ENCODE measurements at places on chromosomes 5 and 9.

- DNase-seq: no peak
These were observed 40.7 kb downstream of the LHFPL2 start for GRCh38 chr5:78607864-78608263.

GRCh38 chr5:174336479-174336878 lies 291.0 kb downstream of the NSG2 start:
- no peak for DNase-seq

DNA sequence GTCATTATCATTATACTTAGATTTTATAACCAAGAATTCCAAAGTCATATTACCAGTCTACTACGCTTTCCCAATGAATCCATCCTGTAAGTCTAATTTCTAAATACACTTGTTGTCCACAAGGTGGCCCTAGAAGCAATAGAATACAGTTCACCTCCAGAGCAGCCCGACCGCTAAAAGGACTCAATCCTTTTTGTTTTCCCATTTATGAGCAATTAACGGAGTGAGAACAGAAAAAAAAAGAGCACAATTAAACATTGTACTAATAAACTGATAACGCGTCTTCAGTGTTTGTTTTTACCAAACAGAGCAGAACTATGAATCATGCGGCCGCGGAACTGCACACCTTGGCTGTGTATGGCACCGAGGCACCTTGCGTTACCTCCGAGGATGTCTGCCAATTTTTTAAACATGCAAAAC lies 160.7 kb upstream of the DAPK1 start:
- DNase-seq: peak; percentile 33

DNA sequence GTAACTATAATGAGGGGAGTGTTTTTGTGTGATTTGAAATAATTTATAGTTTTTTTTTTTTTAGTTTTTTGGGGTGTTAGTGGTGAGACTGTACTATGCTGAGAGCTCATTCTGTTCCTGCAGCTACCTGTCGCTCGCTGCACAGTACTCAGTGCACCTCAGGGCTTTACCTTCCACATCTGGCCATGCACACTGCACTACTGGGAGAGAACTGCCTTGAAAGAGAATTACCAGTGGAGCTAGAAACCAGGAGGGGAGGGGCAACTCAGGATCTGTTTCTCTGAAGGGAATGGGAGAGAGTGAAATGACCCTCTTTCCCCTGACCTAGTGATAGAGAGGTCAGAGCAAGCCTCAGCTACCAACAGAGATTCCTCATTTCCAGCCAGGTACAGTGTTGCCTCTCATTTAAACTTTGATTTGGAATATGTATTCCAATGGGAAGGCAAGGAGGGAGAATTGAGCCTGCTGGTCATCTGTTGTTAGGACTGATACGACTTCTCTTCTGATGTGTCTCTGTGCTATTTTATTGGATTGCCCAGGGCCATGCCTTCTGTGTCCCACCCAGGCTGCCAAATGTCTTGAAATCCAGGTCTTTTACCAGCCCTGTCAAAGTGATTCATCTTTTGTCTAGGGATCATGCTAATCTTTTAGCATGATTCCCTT lies 8.9 kb downstream of the ATG10 start:
- no peak for DNase-seq

DNA sequence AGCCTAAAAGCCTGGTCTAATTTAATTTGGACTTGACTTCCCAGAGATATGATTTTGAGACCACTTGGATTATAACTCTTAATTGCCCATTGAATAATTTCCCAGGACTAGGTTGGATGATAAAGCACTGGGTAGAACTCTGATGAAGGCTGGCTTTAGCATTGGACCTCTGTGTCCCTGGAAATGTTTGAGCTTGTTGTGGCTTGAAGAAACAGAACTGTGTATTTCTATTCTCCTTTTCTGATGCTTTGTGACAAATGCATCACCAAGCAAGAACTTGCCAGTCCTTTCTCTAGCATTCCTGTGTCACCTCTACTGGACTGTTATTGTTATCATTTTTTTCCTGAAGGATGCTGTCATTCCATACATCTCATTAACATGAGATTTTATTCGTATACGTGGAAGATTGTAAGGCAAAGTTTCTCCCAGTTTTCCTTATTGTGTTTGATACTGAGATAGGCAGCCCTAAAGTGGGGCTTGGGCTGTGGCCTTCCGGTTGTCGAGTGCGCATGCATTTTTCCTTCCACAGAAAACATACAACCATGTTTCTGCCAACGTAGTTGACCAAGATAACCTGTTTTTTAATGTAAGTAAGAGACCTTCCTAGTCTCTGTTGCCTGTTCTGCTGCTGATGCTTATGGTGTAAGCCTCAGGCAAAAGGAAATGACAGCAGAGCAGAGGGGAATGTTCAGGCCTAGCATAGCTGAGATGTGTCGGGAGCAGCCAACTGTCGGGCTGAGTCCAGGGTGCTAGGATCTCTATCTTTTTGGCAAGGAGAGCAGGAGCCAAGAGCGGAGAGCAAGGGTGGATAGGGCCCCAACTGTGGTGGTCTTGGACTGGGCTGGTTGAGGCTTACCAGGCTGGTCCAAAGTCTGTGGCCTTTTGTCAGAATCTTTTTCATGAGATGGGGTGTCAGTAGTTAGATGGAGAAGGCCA lies 2.3 kb downstream of the NTRK2 start:
- no peak for DNase-seq

DNA sequence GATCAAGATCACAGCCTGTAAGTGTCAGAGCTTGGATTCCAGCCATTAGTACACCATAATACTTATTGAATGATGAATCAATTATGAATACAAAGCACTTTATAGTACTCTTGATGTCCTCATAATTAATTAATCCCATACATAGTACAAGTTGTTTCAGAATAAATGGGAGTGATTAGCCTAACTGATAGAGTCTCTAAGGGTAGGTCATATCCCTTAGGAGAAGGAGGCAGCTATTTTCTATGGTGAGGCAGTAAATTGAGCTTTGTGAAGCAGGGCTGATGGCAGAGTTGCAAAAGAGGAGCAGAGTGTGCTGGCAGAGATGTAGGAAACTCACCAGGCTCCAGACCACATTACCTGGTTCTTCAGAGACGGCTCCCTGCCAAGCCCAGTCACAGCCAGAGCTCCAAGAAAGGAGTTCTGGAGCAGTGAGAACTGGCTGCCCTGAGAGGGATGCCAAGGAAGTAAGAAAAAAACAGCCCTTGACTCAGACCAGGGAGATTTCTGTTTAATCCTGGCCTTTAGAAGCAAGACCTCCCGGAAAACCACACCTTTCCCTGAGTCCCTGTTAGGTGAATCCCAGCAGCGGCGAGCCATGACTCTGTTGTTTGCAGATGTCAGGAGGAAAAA lies 112.9 kb downstream of the SH3TC2 start:
- DNase-seq: no peak

GRCh38 chr9:15256426-15256825 lies 50.6 kb downstream of the TTC39B start:
- no peak for DNase-seq

- DNase-seq: peak; percentile 66
These were observed 142.3 kb downstream of the SMARCA2 start for GRCh38 chr9:2157277-2158110.

- no peak for DNase-seq
These were observed 114.0 kb downstream of the CARTPT start for GRCh38 chr5:71832812-71833715.

DNA sequence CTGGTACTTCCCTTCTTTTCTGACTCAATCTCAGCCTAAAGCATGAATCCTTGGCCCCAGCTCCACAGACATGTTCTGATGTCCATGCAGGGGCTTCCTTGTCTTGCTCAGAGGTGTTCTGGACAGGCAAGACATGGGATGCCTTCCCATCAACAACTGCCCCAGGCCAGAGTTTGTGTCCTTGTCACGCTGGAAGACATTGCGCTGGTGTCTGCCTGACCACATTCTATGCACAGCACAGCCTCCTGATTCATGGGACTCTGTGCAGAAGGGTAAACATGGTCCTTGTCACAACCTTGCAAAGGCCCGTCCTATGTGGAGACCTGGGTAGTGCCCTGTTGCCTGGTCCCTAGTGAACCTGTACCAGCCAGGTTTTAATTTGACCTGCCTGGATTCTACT lies 212.2 kb downstream of the FSTL4 start:
- DNase-seq: no peak

GRCh38 chr5:20359377-20359776 lies 371.4 kb upstream of the CDH18 start:
- DNase-seq: no peak

GRCh38 chr9:22244139-22245011 lies 202.2 kb upstream of the DMRTA1 start:
- peak; percentile 36 for DNase-seq

DNA sequence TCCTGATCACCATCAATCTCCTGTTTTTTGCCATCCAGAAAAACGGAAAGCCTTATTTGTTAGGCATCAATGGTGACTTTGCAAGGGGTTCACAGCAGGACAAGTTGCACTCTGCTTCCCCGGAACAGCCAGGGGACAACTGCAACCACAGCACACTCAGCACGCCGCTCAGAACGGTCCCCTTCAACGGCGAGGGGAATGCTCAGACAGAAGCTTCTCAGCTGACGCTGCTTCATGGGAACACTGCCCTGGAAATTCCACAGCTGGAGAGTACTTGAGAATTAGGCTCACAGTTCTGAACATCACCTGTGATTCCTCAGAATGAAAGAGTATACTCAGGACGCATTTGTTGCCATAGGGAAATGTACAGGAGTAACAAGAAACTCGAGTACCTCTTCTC lies 40.1 kb upstream of the PLPP6 start:
- DNase-seq: no peak

- DNase-seq: no peak
These were observed 83.5 kb upstream of the RIOK2 start for GRCh38 chr5:97266576-97266975.

DNA sequence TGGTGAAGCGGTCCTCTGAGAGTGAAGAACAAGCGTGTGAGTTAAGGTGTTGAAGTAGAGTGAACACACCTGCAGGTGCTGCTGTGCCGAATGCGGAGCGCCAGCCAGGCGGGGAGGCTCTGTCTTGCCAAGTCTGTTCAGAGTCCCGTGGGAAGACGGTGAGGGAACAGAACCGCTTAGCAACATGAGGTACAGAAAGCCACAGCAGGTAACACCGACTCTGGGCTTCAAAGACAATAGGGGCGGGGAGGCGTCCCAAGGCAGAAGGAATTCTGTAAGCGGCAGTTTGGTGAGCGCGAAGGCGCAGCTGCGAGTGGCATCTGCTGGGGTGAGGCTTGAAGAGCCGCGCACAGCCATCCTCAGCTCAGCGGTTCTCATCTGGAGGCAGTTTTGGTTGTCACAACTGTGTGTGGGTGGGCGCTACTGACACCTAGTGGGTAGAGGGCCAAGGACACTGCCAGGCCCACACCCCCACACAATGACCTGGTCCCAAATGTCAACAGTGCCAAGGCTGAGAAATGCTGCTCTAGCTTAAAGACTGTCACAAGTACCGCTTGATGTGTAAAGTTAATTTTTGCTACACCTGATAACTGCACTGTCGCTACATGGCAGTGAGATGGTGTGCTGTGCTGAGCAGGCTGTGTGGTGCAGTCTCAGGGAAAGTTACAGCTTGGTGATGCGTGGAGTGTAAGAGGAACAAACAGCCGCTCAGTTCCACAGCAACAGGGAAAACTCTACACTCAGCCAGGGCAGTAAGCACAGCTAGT lies 67.4 kb upstream of the TBC1D9B start:
- DNase-seq: no peak

DNA sequence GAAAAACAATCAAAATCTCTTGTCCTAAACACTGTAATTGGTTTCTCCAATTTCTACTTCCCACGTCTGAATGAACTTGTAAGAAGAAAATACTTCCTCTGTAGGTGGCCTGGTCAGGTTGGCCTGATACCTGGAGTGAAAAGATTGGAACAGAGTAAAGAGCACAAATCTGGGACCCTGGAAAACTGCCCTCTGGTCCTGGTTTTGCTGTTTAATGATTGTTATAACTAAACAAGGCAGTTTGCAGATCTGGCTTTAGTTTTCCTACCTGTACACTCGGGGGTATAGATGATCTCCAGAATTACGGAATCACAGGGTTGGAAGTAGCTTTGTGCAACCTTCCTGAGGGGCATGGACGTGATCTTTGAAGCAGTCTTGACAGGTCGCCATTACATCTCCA lies 67.6 kb downstream of the ZSWIM6 start:
- no peak for DNase-seq

DNA sequence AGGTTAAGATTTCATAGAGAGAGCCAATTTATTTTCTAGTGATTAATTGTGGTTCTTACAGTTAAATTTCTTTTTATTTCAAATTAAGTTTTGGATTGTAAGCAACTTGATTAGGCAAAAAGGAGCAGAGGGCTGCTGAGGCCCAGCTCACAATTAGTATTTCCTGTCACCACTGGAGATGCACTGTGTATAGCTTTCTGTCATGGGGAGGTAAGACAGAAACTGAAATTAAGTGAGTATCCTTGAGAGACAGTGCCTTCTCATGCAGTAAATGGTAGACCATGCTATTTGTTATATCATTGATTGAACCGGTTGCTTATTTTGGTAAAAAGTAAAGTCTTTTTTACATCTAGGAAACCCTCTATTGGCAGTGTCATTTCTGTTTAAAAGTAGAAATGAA lies 190.7 kb downstream of the CCDC171 start:
- DNase-seq: no peak

DNA sequence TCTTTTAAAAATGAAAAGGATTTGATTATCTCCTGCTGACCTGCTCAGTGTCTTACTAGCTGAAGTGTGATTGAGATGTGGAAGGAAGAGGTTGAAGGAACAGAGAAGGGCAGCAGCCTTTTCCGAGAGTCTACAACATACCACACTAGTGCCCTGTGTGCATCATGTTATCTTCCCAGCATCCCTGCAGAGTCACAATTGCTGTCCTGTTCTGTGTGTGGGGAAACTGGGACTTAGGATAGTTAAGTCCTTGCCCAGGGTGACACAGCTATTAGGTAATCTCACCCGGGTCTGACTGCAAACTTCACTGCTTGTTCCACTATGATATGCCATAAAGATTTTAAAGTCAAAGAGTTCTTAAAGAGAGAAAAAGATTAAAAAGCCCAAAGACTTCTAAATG lies 55.8 kb downstream of the FAM78A start:
- no peak for DNase-seq

DNA sequence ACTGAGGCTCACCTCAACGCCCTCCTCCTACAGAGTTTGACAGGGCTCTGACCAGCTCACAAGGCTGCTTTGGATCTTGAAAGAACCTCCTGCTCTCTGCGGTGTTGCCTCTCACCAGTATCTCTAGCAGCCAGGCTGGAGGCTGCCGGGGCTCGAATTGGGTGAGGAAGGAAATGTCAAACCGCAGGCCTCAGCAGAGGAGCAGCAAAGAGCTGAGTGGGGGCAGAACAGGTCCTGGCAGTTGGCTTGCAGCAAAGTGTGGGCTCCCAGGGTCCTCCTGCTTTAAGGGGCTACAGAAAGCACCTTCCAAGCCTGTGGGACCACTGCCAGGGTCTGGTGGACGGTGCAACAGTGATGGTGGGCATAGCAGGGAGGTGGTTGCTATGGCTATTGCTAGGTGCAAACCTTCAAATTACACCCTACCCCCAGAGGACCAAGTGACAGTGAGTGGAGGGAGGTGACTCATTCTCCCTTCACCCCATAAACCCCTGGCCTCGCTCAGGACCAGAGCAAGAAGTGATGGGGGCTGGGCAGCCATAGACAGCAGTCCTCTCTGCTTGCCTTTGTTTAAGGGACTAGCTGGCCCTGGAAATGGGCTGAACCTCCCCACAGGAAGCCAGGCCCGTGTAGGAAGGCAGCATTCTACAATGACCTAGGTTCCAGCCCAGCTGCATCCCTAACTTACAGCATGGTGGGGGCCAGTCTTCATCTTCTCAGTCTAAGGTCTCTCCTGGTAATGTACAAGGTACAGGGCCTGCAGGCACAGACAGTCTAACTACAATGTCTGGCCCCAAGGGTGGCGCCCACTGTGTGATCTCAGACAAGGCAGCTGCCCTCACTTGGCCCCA lies 18.7 kb downstream of the LCP2 start:
- DNase-seq: no peak

GRCh38 chr5:55603922-55604321 lies 69.2 kb upstream of the PLPP1 start:
- DNase-seq: peak; percentile 23

- DNase-seq: no peak
These were observed 129.0 kb upstream of the HMHB1 start for GRCh38 chr5:143682929-143683386.
